Stimulated activated CD8-positive, alpha-beta memory T cell treated with anti-CD3 and anti-CD28 coated beads, Interleukin-15, amount 100 ng/mL, for 48 hours (primary cell): ENCODE measurements at places on chromosomes 12 and 14.

GRCh38 chr14:38342803-38343202 is 86.9 kb upstream of the CLEC14A start:
- DNase-seq = no peak

DNA sequence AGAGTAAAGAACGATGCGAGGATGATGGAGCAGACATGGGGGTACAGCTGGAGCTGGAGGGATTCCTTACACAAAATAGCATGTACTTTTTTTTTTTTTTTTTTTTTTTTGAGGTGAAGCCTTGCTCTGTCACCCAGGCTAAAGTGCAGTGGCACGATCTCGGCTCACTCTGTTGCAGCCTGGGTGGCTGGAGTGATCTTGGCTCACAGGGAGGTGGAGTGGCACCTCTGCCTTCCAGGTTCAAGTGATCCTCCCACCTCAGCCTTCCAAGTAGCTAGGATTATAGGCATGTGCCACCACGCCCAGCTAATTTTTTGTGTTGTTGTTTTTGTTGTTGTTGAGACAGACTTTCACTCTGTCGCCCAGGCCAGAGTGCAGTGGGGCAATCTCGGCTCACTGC is 5.1 kb upstream of the RASAL1 start:
- DNase-seq = no peak

DNA sequence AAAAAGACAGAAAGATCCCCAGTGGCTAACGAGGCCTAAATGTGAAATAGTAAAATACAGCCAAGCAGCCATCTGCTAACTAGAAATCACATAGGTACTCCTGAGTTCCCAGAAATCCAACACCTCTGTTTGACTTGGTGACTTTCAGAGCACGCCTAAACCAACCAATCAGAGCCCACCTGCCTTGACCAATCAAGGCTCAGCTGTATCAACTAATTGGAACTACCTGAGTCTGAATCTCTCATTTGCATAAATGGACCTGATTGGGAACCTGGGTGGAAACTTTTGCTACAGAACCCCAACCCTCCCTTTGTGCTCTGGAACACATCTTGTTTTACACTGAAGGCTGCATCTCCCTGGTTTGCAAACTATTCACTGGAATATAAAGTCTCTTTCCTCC is 5.1 kb upstream of the TCL1B start:
- DNase-seq = no peak

GRCh38 chr12:53182903-53183302 is 2.2 kb upstream of the CSAD start:
- no peak for DNase-seq

DNA sequence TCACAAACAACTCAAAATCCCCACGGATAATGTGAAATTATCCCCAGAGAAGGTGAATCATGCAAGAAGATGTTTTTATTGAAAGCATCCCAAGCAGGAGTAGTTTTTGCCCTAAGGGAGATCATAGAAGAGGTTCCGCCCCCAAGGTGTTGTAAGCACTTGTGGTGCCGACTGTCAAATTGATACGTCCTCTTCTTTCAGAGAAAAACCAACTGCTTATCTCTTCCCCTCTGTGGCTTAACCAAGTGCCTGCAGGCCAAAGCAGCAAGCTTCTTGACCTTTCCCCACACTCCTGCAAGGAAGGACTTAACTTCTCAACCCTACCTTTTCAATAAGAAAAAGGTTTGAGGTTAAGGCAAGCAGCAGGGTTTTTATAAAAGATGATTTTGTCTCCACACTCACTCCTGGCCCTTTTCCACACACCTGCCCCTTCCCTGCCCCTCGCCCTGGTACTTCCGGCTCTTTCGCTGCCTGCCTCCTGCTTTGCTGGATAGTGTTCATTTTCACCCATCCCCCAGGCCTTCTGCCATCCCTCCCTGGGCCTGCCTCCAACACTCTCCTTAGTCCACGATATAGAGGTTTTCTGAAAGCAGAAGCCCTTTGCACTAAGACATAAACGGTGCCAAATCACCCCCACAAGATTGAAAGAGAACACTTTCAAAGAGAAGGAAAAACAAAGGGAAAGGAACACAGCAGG is 114.5 kb downstream of the EGLN3 start:
- DNase-seq = no peak

DNA sequence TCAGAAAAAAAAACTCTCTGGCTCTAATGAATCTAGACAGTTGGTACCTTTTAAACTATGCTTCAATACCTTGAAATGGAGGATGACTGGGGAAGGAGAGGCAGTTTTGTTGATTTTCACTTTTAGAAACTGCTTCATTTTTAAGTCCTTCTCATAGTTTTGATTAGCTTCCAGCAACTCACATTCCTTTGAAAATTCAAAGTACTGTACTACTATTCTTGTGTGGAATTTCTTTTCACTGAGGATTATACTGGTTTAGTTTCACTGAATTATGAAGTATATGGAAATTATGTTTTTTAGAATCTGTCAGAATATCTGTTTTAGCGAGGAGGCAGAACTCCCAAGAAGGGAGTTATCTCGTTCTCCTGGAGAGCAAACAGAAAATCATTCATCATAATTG is 116.3 kb downstream of the TGFB3 start:
- no peak for DNase-seq

DNA sequence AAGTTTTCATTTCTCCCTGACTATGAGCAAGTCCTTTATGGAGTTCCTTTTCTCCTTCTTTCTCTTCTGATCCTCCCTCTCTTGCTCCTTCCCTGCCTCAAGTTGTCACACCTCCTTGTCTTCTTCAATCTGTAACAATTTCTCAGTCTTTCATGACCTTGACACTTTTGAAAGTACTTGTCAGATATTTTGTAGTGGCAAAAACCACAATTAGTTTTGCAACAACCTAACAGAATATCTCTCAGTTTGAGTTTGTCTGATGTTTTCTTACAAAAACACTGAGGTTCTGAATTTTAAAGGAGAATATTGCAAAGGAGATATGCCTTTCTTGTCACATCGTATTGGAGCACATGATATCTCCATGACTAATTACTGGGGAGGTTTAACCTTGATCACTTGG is 4.1 kb upstream of the CRADD start:
- no peak for DNase-seq

- no peak for DNase-seq
Observed at GRCh38 chr14:103508521-103509329, 13.9 kb downstream of the CKB start.

GRCh38 chr14:24251880-24252288 is 9.5 kb upstream of the TINF2 start:
- DNase-seq = no peak

GRCh38 chr14:51547260-51547659 is 104.5 kb upstream of the FRMD6 start:
- no peak for DNase-seq

- no peak for DNase-seq
Observed at GRCh38 chr12:114479831-114480230, 73.9 kb upstream of the TBX5 start.

DNA sequence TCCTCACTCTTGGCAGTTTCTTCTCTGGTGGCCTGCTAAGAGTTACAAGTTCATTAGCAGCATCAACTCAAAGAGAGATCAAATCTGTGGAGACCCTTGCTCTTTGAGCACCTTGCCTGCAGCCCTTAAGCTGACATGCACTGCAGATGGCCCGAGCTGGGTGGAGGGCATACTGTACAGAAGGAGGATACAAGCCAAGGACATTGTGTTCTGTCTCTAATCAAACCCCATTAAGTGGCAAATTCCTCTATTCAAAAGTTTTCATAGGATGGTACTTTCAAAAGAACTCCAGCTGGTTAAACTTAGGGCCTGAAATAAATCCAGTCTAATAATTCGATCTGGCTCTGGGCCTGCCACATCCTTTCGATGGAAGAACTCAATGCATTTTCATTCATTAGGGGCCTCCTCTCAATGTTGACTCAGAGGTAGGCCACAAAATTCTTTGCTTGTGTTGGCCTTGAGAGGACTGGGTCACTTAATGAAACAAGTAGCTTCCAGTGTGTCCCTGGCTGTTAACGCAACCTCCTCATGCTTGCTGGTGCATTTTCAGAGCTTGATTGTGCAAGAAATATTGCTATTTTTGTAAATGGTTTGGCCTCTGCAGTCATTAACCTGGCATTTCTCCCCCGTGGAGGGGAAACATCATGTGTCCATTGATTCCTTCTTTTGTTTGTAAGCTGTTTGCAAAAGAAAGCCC is 318.2 kb downstream of the NUAK1 start:
- no peak for DNase-seq

DNA sequence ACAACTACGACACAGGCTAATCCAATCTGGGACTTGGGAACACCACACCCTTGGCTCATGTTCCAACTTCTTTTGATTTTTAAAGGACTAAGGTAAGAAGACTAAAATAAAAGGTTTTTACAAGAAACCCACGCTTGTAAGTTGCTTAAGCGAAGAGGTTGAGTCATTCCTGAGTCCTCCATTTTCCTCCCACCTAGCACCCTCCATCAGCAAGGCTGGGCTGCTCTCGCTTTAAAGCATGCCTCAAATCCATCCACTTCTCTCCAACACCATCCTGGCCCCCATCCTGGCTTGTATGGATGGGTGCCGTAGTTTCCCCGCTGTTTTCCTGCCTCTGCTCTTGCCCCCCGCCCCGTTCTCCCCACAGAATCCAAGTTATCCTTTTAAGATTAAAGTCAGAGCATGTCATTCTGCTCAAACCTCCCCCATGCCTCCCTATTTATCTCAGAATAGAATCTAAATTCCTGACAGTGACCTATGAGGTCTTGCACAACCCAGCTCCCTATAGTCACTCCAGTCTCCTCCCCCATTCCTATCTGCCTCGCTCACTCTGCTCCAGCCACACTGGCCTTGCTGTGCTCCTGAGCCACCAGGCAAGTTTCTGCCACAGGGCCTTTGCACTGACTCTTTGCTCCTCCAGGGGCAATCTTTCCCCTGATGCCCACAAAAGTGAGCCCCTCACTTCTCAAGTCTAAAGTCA is 34.5 kb downstream of the SCARB1 start:
- no peak for DNase-seq

DNA sequence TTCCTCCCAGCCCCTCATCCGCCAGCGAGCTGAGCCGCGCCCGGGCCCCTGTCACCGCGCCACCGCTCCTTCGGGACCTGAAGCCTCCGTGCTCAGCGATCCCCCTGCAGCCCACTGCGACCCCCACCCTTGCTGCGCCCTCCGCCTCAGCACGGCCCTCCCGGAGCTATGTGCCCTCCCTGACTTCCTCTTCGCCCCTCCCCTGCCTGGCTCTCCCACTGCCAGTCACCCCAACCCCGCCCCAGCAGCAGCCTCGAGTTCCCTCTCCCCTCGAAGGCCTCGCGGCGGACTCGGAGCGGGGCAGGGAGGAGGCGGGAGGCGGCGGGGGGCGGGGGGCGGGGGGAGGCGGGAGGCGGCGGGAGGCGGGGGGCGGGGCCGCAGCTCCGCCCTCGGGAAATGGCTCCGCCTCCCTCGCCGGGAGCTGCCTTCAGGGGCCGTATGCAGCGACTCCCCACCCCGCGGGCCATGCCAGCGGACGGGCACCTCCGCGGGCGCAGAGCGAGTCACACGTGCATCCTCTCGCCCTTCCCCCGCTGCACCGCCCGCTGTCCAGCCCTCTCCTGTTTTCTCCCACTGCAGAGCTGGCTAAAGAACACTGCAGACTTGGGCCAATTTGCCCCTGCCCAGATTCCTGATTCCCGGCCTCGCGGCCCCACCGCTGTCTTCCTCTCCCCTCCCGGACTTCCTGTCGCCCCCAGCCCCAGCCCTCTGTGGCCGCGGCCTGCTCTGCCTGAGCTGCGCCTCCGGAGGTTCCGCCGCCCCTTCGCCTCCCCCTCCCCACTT is 29.1 kb upstream of the ADIPOR2 start:
- peak; percentile 76 for DNase-seq

DNA sequence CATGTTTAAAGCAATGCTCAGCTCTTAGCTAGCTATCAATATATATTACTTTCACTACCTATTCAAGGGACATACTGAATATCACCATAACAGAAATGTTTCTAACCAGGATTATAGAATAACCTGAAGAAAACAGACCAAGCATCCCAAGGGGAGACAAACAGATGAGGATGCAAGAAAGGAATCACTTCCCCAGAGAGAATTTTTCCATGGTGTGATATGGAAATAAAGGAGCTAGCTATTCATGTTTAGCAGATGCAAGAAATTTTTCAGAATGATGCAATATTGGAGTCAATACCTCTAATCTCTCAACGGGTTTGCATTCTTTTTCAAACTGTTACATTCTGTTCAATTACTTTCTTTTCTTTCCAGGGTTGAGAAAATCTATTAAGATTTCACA is 538.9 kb upstream of the FLRT2 start:
- DNase-seq = no peak

GRCh38 chr14:55389330-55389729 is 22.3 kb downstream of the ATG14 start:
- DNase-seq = no peak

DNA sequence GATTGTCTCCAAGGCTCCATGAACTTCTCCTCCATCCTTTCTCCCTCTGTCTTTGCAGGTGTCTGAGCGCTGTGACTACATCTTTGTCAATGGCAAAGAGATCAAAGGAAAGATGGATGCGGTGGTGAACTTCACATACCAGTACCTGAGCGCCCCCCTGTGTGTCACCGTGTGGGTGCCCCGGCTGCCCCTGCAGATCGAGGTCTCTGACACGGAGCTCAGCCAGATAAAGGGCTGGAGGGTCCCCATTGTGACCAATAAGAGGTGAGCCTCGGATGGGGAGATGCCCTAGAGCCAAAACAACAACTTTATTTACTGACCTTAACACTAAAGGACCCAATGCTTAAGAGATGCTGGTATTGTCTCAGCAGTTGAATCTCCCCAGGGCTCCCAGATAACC is 130.0 kb downstream of the SLC15A4 start:
- DNase-seq = no peak

- DNase-seq = no peak
Observed at GRCh38 chr12:131370321-131370720, 340.6 kb upstream of the SFSWAP start.

DNA sequence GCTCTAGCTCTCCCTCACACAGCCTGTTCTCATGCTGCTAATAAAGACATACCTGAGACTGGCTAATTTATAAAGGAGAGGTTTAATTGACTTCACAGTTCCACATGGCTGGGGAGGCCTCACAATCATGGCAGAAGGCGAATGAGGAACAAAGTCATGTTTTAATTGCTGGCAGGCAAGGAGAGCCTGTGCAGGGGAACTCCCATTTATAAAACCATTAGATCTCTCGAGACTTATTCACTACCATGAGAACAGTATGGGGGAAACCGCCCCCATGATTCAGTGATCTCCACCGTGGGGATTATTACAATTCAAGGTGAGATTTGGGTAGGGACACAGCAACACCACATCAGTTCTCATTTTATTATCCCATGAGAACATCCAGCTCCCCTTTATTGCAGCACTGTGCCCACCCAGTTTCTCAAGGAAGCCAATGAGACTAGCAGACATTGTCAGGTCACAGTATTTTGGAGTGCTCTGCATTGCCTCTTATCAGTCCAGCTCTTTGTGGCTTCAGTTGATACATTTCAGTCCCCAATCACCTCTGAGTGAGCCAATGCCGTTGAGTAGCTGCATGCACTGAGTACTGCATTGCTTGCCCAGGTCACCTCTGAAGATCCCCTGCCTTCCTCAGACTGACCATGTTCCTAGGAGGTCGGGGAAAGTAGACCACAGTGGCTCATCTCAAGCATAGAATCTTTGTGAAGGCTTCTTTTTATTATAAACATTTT is 131.2 kb downstream of the CRADD start:
- no peak for DNase-seq

GRCh38 chr14:100879194-100879593 is 24.3 kb downstream of the RTL1 start:
- DNase-seq = no peak
